Mesenteric fat pad (tissue), 1 donor: ENCODE measurements at places on chromosomes 7 and 10. TPM values are rescaled to one million over a fixed set of nuclear protein-coding genes. Genes with fewer than 3 reads are reported as not detected.

Gene ITPRID1
- total RNA-seq: not detected

GRCh38 chr7:6015917-6016652 lies 7.0 kb downstream of the AIMP2 start:
- no peak for DNase-seq

- DNase-seq: no peak
These were observed 596.6 kb downstream of the GRM8 start for GRCh38 chr7:126656165-126656564.

GRCh38 chr10:119634219-119634544 lies 17.0 kb upstream of the BAG3 start:
- DNase-seq: no peak

DNA sequence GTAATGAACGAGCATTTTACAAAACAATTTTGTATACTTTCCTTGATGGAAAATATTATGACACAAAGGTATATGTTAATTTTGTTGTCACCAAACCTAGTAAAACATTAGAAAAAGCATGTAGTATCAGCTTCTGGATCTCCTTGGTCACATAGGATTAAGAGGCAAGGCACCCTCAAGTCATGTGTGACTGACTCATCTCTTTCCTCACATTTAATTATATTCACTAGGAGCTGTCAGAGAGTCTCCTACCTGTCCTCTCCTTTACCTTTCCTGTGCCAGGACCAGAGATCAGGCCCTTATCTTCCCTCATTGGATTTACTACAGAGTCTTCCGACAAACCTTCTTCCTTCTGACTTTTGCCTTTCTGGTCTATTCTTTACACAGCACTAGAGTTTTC lies 111.3 kb upstream of the RPA3 start:
- DNase-seq: no peak

DNA sequence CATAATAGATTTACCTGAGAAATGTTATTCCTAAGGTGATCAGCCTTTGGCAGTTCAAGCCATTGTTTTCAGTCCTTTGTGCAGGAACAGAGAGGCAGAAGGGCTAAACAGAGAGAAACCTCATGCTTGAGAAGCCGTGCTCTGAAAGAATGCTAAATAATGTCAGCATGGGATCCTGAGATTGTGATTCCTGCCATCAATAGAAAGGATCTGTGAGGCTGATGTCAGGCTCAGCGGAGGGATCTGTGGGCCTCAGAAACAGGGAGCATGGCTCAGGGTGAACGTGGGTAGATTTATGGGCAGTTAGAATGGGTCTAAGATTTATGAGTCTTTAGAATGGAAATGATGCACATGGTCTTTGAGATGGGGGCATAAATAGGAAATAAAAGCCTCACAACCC lies 439.2 kb upstream of the IGFBP3 start:
- no peak for DNase-seq

- DNase-seq: no peak
These were observed 8.9 kb upstream of the CDK1 start for GRCh38 chr10:60769406-60769805.

DNA sequence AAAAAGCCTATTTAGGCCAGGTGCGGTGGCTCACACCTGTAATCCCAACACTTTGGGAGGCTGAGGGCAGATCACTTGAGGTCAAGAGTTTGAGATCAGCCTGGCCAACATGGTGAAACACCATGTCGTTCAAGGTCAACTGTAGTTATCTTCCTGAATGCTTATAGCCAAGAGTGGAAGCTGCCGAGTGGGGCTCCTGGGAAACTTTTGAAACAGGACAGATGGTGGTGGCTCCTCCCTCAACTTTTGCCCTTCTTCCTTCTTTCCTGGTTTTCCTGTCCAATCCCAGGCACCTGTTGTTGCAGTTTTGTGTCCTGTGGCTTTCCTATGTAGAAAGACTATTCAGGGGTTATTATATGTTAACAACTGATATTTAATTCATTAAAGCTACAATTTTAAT lies 8.7 kb upstream of the PPIA start:
- no peak for DNase-seq
